ENCODE measurements at places on chromosomes 12 and 14.

- no peak for DNase-seq
Observed at GRCh38 chr12:75981247-75982168, 50.1 kb downstream of the PHLDA1 start.

- no peak for DNase-seq
Observed at GRCh38 chr12:41365653-41366171, 177.6 kb downstream of the PDZRN4 start.

- no peak for DNase-seq
Observed at GRCh38 chr12:1280059-1280458, 289.0 kb downstream of the ERC1 start.

- no peak for DNase-seq
Observed at GRCh38 chr14:22623047-22623446, 21.1 kb downstream of the OR6J1 start.

GRCh38 chr14:34046799-34047520, 96.1 kb upstream of the EGLN3 start:
- no peak for DNase-seq

GRCh38 chr12:64587447-64587846, 22.8 kb upstream of the RASSF3 start:
- no peak for DNase-seq

DNA sequence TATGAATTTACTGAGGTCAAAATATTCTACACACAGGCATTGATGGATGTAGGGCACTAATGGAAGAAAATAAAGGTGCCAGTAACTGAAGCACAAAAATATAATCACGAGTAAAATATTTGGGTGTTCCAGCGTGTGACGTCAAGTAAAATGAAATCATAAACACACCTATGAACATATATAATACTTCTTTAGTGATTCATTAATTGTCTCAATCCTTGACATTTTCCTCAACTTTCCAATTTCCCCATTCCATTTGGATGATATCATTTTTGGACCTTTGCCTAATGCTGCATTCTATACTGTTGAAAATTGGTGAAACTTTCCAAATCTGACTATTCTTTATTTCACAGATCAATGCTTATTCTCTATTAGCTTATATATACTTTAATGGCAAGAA, 649.3 kb downstream of the GALC start:
- no peak for DNase-seq

DNA sequence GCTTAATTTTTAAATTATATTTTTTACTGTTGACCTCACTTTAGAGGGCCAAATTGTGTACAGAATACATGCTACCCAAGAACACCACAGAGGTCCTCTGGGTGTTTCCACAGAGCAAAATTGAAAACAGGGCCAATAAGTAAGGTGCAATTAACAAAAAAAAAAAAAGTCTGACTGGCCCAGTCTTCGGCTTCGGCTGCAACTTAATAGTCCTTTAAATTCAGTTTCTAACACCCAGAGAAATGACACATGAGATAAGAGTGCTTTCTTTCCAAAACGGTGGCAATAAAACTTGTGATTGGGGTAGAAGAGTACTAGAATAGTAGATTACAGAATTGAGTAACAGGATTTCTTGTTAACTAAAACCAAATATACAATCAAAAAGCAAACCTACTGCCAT, 81.3 kb downstream of the MED13L start:
- no peak for DNase-seq

GRCh38 chr12:32568228-32568627, 110.9 kb upstream of the DNM1L start:
- DNase-seq, result no peak

- DNase-seq, result peak; percentile 38
Observed at GRCh38 chr12:26318661-26319068, 123.3 kb downstream of the SSPN start.

- no peak for DNase-seq
Observed at GRCh38 chr12:23368590-23368989, 580.9 kb downstream of the SOX5 start.

DNA sequence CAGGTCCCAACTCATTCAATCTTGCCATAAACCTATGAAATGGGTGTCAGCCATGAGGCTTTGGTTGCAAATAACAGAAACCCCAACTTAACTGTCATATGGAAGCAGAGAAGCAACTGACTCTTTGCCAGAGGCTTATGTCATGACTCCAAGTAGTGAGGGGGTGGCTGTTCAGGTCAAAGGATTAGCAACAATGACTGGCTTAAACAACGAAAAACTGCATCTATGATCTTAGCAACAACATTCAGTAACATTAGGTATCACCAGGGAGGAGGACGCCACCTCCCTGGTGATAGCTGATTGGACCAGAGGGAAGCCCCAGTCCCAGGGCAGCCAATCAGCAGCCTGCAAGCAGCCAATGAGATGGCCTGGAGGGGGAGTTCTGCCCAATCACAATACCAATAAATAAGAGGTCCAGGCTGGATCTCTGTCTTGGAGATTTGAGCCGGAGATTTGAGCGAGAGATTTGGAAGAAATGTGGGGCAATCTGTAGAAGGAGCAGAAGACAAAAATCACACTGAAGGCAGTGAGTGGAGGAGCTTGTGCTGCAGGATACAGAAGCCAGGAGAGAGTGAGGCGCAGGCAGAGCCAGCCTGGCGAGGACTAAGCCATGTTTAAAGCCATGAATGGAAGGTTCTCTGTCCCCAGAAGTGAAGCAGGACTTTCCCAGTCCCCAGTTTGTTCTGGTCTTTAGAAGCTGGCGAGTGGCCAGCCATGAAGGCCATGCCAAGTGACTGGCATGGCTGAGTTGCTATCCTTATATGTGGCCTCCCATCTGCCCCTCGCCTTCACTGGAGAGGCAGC, 93.3 kb downstream of the CALM1 start:
- no peak for DNase-seq

DNA sequence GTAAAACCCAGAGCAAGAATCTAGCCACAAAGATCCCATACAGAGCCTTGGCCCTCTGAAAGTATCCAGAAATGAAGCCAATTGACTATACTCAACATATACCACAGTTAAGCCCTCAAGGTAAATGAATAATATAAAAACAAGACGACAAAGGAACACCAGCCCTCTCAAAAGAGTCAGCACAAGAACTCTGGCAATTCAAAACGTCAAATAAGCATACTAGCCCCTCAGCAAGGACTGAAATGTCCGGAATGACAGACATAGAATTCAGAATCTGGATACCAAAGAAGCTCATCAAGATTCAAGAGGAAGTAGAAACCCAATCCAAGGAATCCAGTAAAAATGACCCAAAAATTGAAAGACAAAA, 49.9 kb downstream of the GTF2A1 start:
- DNase-seq, result no peak

DNA sequence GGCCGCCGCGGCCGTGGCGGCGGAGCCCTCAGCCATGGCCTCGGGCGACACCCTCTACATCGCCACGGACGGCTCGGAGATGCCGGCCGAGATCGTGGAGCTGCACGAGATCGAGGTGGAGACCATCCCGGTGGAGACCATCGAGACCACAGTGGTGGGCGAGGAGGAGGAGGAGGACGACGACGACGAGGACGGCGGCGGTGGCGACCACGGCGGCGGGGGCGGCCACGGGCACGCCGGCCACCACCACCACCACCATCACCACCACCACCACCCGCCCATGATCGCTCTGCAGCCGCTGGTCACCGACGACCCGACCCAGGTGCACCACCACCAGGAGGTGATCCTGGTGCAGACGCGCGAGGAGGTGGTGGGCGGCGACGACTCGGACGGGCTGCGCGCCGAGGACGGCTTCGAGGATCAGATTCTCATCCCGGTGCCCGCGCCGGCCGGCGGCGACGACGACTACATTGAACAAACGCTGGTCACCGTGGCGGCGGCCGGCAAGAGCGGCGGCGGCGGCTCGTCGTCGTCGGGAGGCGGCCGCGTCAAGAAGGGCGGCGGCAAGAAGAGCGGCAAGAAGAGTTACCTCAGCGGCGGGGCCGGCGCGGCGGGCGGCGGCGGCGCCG, 381 bp downstream of the YY1 start:
- peak; percentile 43 for DNase-seq

GRCh38 chr12:75525263-75525662, 13.9 kb upstream of the KRR1 start:
- DNase-seq, result no peak

All from right hindlimb (tissue), 1 donor.